ENCODE measurements at places on chromosomes 11 and 22.

DNA sequence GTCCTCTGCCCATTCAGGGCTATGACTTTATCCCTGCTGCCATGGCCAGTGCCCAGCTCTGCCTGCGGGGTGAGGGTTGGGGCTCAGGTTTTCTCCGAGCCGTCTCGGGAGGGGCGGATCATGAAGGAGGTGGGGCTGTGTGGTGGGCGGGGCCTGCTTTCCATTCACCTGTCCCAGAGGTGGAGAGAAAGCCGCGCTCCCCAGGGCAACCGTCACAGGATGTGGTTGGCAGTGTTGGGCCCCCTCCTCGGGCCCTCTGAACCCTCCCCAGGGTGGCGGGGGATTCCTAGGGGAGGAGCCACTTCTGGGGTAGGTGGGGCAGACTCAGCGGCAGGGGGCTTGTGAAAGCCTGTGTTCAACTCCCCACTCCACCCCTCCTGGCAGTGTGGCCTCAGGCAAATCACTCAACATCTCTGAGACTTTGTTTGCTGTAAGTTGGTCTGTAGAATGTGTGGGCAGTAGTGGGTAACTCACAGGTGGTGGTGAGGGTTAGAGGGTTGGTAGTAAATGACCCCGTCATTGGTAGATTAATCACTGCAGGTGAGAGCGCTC, 50.3 kb downstream of the CD6 start:
- DNase-seq: peak; percentile 73

DNA sequence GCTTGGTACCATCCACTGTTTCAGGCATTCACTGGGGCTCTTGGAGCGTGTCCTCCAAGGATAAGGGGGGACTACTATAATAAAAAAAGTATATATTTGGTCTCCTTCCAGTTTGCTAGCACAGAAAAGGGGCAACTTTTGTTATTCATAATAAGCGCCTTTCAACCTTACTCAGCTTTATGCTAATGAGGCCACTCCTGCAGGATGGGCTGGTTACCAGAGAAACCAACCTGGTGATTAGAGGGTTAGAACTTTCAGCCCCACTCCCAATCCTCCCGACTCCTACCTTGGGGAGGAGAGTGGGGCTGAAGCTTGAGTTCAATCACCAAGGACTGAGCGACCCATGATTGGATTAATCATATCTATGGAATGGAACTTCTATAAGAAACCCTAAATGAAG, 31.8 kb downstream of the PPFIBP2 start:
- no peak for DNase-seq

DNA sequence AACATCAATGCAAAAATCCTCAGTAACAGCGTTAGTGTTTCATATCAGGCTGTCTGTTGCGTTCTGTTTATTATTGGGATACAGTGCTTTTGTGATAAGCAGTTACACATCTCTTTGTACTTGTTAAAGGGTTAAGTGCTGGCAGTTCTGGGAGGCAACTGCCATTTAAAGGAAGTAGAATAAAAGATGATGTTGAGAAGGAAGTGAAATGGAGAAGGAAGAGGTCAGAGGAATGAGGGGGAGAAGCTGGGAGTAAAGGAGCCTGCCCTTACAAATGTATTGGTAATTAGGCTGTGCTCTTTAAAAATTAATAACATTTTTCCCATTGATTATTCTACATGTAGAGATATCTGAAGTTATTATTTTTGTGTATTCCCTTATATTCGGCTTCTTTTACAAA, 674.7 kb downstream of the NTM start:
- DNase-seq: no peak

DNA sequence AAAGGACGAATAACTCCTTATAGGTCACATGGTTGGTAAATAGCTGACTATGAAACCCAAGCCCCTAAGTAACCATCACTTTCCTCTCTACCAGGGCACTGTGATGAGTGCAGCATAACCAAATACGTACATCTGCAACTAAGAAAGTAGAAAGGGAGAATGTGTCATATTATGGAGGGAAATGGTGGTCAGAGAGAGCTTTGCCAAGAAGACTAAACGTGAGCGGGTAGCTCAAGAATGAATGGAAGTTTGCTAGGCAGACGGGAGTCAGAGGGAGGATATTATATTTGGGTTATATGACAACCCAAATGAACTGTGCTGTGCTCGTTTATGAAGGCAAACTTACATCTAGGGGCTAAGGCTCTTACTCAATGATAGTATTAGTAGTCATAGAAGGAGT, 537.3 kb downstream of the OPCML start:
- DNase-seq: no peak

- DNase-seq: no peak
Measured at GRCh38 chr11:12319461-12319951, 57.9 kb upstream of the PARVA start.

DNA sequence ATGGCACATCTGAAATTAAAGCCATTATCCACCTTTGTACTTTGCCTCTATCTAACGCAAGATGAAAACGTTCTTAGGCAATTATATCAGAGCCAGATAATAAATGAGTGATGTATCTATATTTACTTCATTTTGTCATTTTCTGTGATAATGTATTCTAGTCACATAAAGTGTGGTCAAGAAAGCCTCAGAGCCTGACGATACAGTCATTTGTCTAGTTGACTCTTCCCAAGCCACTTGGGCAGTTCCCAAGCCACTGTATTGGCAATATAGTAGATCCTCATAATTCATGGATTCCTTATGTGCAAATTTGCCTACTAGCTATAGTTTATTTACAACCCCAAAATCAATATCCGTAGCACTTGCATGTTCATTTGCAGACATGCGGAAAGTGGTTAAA, 7.8 kb downstream of the HOATZ start:
- DNase-seq: no peak

GRCh38 chr22:37278261-37278660, 4.0 kb upstream of the CYTH4 start:
- DNase-seq: no peak

- DNase-seq: no peak
Measured at GRCh38 chr11:64933935-64934681, 1.6 kb downstream of the GPHA2 start.

DNA sequence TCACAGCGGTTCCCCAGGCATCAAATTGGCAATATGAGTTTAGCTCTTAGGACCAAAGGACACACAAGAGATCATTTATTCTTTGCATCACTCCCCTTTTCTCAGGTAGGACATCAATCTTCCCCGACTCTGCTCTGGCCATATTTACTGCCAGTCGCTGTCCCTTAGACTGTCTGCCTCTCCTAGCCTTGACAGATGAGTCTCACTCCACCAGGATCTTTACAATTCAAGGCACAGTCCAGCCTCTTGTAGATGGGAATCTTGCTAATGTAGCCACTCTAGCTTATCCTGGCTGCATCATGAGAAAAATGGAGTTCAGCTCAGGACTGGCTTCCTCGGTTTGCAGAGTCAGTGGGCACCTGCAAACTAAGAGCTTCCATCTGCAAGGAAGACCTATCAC, 915.2 kb downstream of the NTM start:
- DNase-seq: no peak

DNA sequence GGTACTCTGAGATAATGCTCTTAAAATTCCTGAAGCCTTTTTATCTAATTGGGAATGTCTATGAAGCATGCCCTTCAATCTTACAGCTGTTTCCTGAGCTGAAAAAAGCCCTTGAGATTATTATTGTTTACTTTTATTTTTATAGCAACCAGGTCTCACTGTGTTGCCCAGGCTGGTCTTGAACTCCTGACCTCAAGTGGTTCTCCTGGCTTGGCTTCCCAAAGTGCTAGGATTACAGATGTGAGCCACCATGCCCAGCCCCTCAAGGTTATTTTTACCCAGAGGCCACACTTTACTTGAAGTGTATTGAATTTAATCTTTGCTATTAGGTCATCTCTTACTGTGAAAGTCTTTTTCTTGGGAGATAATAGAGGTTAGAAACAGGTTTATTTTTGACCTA, 7.0 kb upstream of the SWAP70 start:
- no peak for DNase-seq

DNA sequence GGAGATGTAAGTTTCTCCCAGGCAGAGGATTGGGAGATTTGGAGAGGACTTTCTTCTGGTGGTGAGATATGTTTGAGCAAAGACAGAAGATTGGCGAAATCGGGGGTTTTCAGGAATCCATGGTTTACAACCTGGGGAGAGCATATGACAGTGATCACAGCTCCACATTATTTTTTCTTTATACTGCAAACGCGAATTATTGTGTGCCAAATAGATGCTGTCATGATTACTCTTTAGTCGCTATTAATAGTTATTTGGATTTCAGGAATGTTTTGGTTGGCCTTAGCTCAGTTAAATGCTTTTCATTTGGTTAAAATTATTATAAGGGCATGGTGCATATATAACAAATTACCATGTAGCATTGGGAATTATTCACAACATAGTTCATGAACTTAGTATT, 15.2 kb downstream of the ATXN10 start:
- DNase-seq: no peak

DNA sequence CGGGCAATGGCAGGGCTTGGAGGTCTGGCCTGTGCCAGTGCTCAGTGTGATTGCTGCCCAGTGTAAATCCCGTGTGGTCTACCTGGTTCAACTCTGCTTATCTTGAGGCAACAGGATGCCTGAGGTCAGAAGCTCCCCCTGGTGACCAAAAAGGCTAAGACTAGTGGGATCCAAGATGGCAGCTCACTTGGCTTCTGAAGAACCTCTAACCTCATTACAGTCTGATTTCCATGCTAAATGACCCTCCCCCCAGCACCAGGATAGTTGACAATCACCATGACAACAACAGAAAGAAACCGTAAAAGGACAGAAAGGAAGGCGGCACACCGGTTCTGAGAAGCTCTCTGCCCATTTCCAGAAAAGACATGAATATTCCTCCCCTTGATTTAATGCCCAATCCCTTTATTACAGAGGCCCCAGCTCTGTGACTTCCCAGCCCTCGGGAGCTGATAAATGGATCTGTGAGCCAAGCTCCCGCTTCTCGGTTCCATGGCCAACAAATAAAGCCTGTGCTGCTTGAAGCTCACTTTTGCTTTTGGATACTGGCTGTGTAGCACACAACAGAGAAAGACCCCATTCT, 398.4 kb downstream of the CTTN start:
- no peak for DNase-seq

Data from activated CD8-positive, alpha-beta memory T cell treated with anti-CD3 and anti-CD28 coated beads for 4 hours (primary cell).